ENCODE measurements at places on chromosomes 2 and 18.

GRCh38 chr18:58793361-58793760 lies 71.3 kb upstream of the ZNF532 start:
- DNase-seq = no peak

- DNase-seq = no peak
These were observed 285.3 kb downstream of the SOX11 start for GRCh38 chr2:5977477-5977876.

- DNase-seq = peak; percentile 64
These were observed 18.9 kb downstream of the SMAD7 start for GRCh38 chr18:48931680-48932461.

GRCh38 chr18:46917803-46918600 lies 600 bp downstream of the KATNAL2 start:
- DNase-seq = peak; percentile 9

DNA sequence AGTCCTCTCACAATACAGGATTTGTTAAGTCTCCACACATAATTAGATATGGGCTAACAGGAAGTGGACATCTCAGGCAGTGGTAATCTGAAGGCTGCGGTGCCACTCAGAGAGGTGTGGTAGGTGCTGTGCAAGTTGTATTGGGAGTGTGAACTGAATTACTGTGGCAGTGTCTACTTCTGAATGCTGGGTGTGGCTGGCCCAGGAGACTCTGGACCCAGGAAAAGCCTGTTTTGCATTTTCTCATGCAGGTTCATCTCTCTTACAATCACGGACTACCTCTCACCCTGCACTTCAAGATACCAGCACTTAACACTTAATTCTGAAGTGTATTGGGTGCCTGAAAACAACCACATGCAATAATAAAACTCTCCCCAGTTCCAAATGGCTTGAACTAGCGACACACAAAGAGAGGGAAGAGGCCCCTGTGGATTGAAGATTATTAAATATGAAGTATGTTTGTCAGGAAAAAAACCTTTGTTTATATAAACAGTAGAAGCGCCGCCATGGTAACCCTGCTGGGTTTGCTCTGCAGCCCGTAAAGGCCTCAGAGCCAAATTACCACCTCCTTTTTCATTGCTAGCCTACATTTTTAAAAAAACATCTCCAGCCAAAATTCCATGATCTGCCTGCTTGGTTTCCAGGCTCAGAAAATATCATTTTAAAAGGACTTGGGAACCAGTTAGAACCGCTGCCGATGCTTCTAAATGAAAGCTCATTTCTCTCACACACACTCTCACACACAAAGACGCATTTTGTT lies 77.5 kb downstream of the GFPT1 start:
- no peak for DNase-seq

DNA sequence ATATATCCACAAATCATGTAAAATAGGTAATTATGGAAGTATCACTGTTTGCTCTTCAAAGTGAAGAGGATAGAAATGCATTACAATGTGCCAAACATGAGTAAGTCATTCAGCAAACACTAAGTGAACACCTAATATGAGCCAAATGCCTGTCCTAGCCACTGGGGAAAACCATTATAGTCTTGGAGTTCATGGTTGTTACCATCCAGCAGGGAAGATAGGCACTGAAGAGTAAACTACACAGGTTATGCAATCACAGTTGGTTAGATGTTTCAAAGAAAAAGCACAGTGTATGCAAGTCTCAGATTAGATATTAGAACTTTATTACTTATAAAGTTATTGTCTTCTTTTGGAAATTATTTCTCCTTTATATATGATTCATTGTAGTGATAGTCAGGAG lies 3.9 kb upstream of the SERPINB2 start:
- DNase-seq = no peak

GRCh38 chr18:9867071-9867594 lies 18.6 kb upstream of the TXNDC2 start:
- DNase-seq = no peak

- DNase-seq = no peak
These were observed 79.4 kb downstream of the KCTD1 start for GRCh38 chr18:26468931-26469340.

- no peak for DNase-seq
These were observed 269.6 kb downstream of the CDH20 start for GRCh38 chr18:61602836-61603235.

GRCh38 chr2:179427065-179427464 lies 162.4 kb upstream of the SESTD1 start:
- no peak for DNase-seq

GRCh38 chr2:189549449-189549832 lies 31.1 kb downstream of the SLC40A1 start:
- DNase-seq = no peak

GRCh38 chr2:209441541-209441940 lies 17.7 kb downstream of the MAP2 start:
- DNase-seq = no peak

GRCh38 chr2:5036256-5036655 lies 655.9 kb upstream of the SOX11 start:
- DNase-seq = no peak

DNA sequence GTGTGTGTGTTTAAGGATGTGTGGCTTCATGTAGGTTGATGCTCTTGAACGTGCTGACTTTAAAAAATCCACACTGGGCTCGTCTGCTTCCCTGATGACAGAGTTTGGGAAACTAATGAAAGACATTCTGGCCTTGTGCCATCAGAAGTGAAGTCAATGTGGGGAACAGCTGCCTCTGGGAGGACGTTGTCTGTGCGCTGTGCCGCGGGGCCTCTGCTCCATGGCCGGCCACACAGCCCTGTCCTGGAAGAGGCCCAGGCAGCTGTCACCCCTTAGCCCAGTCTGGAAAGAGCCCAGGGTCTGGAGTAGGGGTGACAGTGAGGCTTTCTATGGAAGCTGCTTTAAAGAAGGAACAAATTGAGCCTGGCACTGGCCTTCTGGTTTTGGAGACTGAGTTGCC lies 155.8 kb downstream of the SH3RF3 start:
- no peak for DNase-seq

DNA sequence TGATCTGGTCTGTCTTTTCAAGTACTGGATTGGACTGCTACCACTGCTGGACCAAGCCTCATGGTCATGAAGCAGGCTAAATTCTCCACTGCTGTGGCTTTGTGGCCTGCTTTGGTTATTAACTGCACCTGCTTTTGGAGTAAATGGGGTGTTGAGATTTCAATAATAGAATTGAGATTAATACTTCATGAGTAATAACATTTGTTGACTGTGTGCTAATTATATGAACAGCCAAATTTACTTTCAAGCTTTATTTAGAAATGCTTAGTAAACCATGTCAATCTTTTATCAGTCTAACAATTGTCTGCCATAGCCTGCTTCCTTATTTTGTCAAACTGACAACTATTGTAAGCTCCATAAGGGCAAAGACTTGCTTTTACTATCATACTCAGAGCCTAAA lies 27.4 kb upstream of the MTIF2 start:
- DNase-seq = no peak

DNA sequence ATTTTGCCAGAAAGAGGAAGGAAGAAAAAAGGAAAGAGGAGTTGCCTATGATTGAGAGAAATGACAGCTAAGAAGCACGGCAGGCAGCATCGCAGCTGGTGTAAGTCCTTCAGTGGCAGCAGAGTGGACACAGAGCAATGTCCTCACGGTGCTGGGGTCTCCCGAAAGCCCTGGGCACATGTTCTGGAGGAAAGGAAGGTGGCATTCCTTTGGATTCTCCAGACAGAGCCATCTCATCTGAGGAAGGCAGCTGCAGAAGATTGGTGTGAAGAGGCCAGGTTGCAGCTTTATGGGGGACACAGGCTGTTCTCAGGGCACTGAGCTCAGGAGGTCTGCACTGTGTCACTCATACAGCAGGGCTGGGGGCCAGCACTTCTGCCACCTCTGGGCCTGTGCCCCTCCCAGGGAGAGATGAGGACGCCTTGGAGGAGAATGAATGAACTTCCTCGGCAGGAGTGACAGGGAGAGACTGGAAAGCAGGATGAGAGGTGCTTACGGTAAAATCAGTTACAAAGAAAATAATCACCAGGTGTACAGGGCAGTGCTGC lies 252.0 kb upstream of the MYT1L start:
- DNase-seq = no peak

- DNase-seq = no peak
These were observed 28.2 kb upstream of the PRLH start for GRCh38 chr2:237538001-237538720.

DNA sequence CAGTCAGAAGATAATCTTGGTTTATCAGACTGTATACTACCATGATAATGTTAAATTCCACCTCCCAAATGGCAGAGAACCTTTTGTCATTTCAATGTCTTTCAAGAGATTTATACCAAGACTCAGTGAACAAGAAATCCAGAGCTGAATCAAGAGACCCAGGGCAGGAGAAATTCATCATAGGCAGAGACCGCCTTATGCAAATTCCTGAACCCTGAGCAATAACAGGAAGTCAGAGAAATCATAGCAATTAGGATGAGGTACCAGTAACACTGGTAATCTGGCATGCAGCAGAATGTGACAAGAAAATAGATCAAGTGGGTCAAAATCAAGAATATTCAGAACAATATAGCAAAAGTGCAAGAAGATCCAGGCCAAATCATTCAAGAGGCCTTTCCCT lies 412.4 kb upstream of the LRATD1 start:
- DNase-seq = no peak

DNA sequence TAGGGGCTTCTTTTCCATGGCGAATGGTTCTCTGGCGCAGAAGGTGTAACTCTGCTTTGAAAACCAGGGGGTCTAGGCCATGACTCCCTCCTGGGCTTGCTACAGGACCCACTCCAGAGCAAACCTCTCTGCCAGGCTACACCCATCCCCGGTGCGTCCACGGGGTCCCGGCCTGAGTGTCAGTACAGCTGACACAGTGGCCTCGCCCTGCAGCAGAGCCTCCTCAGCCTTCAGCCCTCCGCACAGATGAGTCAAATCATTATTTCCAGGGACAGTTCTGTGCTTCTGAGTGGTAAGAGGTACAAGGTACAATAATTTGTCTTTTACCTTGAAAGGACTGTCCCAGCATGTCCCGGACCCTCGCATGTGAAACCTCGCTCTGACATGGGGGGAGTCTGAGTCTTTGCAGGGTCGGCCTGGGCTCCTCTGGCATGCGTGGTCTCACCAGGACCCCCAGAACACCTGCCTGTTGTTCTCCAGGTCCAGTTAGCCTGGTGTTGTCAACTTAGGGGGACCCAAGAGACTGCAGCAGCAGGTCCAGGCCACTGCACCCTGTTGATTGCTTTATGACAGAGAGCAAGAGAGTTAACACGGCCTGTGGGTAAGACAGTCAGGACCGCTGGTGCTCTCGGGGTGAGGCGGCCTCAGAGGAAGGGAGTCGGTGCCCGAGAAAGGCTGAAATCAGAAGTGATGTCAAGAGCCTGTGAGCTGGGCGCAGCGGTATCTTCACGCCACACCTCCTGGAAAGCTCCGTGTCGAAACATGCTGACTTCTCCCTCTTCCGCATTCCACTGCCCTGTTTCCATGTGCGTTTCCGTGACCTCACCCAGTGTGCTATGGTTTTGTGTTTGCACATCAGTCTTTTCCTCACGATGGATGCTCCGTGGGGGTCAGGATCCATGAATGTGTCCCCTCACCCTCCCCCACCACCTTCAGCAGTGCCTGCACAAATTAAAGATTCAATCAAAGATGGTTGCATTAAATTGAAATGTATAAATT lies 340.1 kb downstream of the EIPR1 start:
- no peak for DNase-seq

DNA sequence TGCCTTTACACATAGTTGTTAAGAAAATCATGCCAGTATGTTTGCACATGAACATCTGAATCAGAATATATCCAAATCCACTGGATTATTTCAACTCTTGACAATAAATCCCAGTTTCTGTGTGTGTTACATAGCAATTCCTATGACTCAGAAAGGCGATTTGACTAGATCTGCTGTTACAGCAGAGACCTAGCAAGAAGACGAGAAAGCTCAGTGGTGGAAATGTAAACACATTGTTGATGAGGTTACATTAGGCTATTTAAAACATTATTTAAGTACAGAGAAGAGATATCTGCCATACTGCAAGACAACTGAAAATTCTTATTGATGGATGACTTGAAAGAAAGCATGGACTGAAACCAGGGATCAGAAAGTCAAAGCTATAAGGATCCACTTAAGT lies 73.0 kb upstream of the SMIM21 start:
- DNase-seq = no peak

- no peak for DNase-seq
These were observed 41.2 kb downstream of the ASAP2 start for GRCh38 chr2:9247786-9248185.

- no peak for DNase-seq
These were observed 69.9 kb downstream of the RHBDD1 start for GRCh38 chr2:226905718-226906117.

DNA sequence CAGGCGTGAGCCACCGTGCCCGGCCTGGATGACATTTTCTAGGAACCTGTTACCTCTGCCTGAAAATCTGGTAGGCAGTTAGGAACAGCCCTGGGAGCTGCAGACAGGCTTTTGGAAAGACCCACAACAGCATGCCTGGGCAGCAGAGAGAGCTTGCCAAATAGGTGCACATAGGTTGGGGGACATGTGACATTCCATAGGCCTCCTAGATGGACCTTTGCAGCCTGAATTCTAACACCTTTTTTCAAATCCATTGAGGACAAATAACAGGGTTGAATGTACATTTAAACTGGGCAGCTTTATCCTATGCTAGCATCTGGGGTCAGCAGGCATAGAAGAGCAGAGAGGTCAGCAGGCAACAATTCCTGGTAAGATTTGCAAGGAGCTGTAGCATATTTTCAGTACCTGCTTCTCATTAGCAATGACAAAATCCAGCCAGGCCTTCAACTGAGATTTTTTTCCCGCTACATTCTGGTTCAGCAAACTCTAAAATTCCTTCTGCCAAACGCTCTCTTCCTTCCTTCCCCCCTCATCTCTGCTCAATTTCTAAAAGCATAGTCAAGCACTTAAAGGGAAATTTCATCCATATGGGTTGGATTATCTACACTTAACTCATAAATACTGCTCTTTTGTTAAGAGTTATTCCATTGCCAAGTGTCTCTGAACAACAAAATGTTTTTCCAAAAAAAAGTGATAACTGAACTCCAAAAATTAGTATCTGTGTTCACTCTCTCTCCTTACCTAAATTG lies 75.2 kb downstream of the SOWAHC start:
- DNase-seq = no peak

- DNase-seq = no peak
These were observed 1149.5 kb downstream of the DSC3 start for GRCh38 chr18:29892960-29893558.

DNA sequence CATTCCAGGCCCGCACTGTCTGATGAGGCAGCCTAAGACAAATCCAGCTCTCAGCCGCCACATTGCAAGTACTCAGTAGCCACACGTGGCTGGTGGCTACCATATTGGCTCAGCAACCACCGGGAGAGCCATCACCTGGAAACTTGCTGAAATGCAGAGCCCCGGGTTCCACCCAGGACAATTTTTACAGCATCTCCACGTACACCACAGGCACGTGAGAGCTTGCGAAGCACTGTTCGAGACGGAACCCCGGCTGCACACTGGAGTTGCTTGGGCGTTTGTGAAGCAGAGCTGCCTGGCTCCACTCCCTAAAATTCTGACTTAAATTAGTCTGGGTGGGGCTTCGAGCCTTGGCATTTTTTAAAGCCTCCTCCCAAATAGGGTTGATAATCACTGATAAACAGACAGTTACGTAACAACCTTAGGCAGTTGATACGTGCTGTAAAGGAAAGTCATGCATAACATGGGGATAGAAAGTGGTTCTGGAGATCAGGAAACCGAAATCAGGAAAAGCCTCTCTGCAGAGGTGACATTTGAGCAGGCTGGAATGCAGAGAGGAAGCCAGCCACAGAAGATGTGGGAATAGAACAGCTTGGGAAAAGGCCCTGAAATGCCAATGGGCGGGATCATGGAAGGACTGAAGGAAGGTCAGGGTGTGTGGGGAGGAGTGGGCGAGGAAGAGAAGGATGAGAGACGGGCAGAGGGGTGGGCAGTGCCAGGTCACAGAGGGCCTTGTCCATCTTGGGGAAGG lies 6.2 kb downstream of the ASAP2 start:
- DNase-seq = no peak

- DNase-seq = no peak
These were observed 186.1 kb upstream of the RBMS1 start for GRCh38 chr2:160679686-160680085.
